ENCODE measurements at places on chromosomes 12 and 14. TPM values are rescaled to one million over a fixed set of nuclear protein-coding genes. Genes with fewer than 3 reads are reported as not detected.
A peak's percentile ranks its signal among the peaks of the same experiment; 100 is the strongest.

The OTOGL gene
- total RNA-seq = not detected

The IL22 gene
- not detected for total RNA-seq

The PGF gene
- total RNA-seq = 0.33 TPM

The DHH gene
- total RNA-seq = 0.80 TPM

DNA sequence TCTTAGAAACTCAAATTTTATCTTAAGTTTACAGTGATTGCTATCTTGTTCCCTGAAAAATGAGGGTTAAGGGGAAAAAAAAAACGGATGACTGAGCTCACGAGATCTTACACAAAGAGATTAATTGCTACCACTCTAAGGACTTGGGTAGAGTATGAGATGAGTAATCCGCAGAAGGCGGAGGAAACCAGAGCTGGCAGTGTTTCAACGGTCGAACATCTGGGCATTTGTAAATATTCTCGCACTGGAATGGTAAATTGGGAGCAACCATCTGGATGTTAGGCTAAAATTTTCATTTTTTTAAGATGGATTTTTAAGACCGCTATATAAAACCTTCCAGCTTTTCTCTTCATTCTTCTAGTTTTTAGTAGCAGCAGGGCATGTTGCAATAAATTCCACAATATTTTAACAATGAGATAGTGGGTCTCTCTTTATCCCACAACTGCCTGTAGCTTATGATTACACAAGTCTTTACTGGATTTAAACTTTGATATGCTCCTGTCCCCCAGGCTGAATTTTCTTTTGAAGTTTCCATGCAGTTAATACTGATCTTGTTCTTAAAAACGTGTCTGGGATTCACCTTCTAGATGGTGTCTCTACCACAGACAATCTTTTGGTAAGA lies 1324.1 kb downstream of the AACS start:
- DNase-seq = no peak

DNA sequence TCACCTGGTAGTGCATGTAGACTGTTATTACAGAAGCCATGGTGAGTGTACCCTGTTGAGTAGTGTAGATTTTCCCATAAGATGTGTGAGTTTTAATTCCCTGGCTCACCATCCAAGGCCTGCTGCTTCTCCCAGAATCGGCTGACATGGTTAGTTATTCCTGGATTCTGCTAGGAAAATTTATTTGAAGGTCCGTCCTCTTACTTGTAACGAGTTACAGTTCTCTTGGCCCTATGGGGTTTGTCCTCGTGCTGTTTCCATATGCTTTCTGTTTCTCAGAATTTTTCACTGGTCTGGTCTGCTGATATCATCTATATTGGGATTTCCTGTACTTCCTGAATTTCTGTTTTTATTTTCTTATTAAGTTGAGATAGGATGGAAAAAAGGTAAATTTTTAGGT lies 423.3 kb upstream of the RGS6 start:
- no peak for DNase-seq

DNA sequence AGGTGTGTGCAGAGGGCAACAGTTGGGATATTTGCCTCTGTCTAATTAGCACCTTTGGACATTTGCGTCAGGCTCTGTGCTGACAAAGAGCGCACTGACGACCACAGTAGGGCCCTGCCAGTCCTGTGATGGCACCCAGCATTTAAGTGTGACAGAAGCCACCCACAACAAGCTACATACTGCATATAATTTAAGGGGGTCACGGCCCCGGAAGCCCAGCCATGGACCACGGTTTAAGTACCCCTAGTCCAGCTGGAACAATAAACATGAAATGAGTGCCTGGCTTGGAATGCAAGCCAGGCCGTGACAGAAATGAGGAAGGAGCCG lies 16.8 kb upstream of the DYNC1H1 start:
- peak; percentile 69 for DNase-seq

- no peak for DNase-seq
Observed at GRCh38 chr14:79383031-79383430, 828.3 kb downstream of the DIO2 start.

DNA sequence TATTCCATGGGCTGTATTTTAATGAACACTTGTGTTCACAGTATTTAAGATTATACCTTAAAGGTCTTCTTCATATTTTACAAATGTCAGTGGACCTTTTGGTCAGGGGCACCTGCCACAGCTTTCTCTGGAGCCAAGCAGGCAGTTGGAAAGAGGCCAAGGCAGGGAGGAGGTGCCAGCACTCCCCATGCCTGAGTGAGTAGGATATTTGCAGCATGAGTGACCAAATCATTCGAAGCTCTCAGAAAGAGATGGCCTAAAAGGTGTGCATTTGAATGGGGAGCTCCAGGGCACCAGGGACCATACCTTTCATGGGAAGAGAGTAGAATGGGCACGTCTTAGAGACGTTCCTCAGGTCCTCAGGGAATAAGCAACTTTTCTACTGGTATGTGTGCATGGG lies 121.6 kb downstream of the GPR135 start:
- DNase-seq = no peak

GRCh38 chr14:101810897-101811621 lies 49.5 kb downstream of the PPP2R5C start:
- DNase-seq = no peak

DNA sequence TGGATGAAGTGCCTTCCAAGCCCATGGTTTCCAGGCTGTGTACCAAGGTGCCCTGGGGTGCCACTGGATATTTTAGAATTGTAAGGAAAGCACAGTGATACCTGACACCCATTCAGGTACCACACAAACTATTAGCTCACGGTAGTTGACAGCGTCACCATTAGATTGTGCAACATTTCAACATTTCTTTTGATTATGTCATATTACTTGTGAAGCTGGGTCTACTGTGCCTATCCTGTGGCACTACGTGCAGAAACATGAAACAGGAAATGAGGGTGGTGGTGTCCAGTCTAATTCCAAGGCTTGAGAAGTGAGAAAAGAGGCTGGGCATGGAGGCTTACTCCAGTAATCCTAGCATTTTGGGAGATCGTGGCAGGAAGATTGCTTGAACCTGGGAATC lies 75.5 kb upstream of the CPM start:
- no peak for DNase-seq

DNA sequence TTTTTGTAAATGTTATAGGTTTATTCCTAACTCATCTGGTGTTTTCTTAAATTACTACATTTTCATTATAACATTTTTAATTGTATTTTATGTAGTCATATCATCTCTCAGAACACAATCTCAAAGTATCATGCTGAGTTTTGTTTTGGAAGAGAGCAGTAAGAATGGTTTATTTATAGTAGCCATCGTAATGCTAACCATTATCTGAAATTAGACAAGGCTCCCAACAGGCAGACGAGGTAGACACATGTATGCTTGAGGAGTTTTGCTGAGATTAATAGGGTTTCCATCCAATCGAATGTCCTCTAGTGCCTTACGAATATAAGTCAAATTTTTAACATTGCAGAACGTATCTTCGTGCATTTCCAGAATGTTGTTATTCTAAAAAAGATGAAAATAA lies 9.0 kb upstream of the CCER1 start:
- DNase-seq = no peak

DNA sequence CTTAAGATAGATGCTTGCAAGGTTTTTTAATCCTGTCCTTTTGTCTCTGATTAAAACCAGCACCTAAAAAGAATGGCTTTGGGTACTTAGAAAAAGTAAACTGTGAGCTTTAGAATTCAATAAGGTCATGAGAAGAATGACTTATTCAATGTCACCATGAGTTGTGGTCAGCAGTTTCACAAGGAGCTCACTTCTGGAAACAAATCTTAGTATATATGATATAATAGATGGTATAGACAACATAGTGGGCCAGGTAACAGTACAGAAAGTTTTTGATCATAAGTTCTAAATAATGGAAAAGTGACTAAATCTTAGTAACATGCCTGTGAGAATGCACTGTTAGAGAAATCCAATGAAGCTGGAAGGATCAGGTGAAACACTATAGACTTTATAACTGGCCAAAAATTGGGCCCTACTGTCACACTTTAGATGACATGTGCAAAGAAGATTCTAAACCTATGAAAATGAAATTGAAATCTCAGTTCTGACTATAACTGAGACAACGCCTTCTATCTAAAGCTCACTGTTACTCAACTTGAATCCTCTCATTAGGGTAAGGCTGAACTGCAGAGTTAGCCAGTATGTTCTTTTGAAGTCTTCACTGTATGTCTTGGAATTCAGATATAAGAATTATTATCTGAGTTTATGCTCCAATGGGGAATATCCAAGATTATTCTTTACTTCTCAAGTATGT lies 42.4 kb upstream of the RAD51AP1 start:
- DNase-seq = no peak

- no peak for DNase-seq
Observed at GRCh38 chr12:70096759-70097410, 146.3 kb upstream of the CNOT2 start.
